ENCODE measurements at places on chromosomes 1 and 21.

- DNase-seq: no peak
These were observed 142.5 kb upstream of the FGGY start for GRCh38 chr1:59154401-59154800.

GRCh38 chr1:6041432-6042062 lies 4.1 kb upstream of the KCNAB2 start:
- DNase-seq: no peak

DNA sequence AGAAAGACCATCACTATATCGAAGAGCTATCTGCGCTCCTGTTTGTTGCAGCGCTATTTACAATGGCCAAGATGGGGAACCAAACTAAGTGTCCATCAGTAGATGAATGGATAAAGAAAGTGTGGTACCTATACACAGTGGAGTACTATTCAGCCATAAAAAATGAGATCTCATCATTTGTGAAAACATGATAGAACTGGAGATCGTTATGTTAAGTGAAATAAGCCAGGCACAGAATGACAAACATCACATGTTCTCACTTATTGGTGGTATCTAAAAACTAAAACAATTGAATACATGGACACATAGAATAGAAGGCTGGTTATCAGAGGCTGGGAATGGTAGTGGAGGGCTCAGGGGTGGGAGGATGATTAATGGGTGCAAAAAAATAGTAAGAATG lies 256.2 kb downstream of the SRGAP2C start:
- no peak for DNase-seq

- peak; percentile 52 for DNase-seq
These were observed at the start of the genes PLA2G2C and UBXN10 for GRCh38 chr1:20185834-20186782. PLA2G2C (minus strand) TSS chr1:20186518; CDS start chr1:20177363, 9,155 bp downstream. UBXN10 (plus strand) TSS chr1:20186096; CDS start chr1:20190562, 4,466 bp downstream.

DNA sequence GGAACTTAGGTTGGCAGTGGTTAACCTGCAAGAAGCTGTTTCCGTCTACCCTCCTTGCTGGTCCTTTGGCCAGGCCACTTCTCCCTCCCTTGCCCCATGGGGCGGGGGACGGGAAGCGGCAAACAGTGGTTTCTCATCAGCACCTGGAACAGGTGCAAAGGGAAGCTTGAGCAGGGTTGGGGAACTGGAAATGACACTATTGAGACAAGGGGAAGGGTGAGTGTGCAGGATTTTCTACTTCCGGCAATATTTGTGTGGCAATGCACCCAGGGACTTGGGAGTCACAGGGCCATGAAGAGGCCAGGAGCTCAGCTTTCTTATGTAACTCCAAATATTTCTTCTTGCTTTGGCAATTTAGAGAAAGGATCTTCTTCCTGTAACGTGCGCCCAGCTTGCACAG lies 29.0 kb upstream of the SARS1 start:
- DNase-seq: no peak

DNA sequence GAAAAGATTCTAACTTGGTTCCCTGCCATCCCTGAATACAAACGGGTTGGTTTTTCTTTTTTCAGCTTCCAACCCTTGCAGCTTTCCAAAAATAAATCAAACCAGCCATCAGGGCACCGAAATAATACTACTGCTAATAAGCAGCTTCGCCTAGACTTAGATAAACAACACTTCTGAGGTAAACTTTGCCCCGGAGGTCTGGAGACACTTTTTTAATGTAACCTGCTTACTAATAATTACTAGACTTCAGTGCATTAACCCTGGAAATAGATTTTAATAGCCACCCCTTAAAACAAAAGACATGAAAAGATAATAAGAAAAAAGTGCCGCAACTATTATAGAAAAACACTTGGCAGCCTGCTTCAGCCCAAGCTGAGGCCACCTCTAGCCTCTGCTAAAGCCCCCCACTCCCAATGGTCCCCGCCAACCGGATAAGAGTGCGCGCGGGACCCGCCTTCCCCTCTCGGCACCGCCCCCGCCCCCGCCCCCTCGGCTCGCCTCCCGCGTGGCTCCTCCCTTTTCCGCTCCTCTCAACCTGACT lies 405 bp upstream of the GADD45A start:
- peak; percentile 3 for DNase-seq

DNA sequence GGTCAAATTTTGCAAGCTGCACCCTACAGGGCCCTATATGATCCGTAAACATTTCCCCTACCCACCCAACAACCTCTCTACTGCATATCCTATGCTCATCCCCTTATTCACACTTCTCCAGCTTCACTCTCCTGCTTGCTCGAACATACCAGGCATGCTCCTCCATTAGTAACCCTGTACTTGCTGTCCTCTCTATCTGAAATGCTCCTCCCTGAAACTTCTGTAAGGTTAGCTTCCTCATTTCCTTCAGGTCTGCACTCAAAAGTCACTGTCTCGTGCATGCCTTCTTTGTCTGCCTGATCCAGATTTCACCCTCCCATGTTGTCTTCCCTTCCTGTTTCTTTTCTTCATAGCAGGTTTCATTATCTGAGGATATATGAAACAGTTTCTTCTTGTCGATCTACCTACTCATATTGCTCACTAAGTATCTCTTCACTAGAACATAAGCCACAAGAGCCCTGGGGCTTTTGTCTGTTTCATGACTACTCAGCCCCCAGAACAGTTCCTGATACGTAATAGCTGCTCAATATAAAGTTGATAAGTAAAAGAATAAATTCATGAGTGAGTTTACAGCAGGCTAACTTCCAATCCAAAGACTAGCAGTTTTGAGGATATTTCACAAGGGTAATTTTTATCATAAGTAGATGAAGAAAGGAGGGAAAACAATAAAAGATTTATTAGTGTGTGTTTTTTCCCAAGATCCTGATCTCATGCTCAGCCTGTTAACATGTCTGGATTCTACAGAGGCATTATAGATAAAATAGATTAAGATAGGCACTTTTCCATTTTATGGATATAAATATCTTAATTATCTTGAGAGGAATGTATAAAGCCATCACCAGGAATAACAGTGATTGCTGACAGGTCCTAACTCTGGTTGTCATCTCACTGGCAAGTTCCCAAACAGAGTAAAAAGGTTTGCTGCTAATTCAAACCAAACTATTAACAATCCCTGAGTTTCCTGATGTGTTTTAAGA lies 392.5 kb upstream of the ESRRG start:
- no peak for DNase-seq

DNA sequence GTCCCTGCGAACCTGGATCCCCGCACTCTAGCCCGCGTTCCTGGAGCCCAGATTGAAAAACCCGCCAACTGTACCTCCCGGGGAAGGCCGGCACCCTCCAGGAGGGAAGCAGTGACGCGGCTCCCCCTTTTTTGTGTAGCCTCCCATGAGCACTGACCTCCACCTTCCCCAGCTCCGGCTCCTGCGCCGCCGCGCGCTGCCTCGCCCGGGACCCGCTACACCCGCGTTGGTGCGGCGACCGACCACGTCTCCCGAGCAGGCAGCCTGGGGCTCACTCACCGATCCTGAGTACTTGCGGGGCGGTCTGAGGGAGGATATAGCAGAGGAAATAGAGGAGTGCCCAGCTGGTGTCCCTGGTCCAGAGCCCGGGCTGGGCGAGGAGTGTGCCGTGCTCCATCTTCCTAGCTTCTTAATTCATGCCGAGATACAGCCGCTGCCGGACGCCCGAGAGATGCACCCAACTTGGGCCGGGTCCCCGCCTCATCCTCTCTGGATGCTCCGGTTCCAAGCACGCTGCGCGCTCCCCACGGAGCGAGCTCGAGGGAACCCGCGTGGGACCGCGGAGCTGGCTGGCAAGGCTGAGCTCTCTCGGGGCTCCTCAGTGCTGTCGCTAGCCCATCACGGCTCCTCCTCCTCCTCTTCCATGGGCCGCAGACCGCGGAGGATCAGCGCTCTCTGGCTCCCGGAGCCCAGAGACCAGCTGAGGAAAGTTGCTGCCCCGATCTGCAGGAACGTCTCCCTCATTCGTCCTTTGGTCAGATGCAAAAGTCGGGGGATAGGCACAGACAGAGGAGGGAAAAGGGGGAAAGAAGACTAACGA lies 482 bp downstream of the GRIK1 start:
- DNase-seq: no peak

- no peak for DNase-seq
These were observed 10.5 kb downstream of the PRDM16 start for GRCh38 chr1:3079381-3080052.

GRCh38 chr1:32900371-32900955 lies 726 bp downstream of the TMEM54 start:
- no peak for DNase-seq

- no peak for DNase-seq
These were observed 52.1 kb downstream of the WDR3 start for GRCh38 chr1:117981455-117982192.

GRCh38 chr1:31064718-31065309 lies 703 bp downstream of the PUM1 start:
- DNase-seq: peak; percentile 20

DNA sequence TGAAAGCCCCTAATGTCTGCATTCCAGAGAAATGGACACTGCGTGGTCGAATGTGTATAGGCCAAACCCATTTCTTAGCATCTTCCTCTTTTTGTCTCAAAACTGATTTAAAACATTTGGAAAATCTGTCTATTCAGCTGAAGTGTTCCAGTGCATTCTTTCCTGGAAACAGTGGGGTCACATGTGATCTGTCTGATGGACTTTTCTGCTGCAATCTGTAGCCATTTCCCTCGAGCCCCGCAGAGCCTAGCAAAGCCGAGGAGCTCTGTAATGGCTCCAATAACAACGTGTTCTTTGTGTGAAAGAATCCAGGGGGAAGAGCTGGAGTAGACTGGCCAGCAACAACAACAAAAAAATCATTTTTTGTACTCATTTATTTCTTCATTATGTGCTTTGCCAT lies 329.3 kb downstream of the BARHL2 start:
- no peak for DNase-seq

GRCh38 chr21:39483917-39484316 lies 32.1 kb downstream of the SH3BGR start:
- no peak for DNase-seq

- DNase-seq: no peak
These were observed 143.3 kb upstream of the JUN start for GRCh38 chr1:58927041-58927721.

- no peak for DNase-seq
These were observed 70.2 kb downstream of the ARHGEF16 start for GRCh38 chr1:3524556-3525203.

DNA sequence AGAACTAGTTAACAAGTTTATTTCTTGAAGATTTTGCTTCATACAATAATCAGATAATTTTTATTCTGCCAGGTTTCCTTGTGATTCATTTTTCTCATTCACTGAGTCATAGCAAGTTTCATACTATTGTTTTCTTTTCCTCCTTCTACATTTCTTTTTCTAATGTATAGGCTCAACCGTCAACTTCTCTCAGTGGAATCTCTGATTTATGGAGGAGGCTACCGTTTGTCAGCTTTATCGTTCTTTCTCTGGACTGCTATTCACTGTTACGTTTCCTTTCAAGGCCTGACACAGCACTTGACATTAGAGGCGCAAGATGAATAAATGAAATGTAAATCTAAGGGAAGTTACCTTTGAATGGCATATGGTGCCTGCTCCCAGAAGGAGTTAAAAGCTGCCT lies 284.3 kb upstream of the NR5A2 start:
- DNase-seq: no peak

DNA sequence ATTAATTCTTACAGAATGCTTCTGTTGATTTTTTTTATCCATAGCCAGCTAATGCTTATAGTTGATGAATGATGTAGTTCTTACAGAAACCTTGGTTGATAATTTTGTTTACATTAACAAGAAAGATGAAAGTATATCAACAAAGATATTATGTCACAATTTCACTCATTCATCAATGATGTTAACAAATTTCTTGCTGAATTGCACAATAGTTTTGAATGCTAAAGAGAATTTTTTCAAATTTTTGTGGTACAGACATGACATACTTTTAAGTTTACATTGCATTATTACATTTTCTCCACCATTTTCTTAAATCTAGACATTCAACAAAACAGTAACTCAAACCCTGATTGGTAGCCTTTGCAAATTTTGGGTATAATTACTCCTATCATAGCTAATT lies 236.3 kb downstream of the FOXD2 start:
- no peak for DNase-seq

All from CD4-positive, alpha-beta T cell treated with Interleukin-2 at 100 ng/mL for 4 hours (primary cell).